Nephron progenitor cell (in vitro differentiated cells): ENCODE measurements at places on chromosomes 7 and 10.

DNA sequence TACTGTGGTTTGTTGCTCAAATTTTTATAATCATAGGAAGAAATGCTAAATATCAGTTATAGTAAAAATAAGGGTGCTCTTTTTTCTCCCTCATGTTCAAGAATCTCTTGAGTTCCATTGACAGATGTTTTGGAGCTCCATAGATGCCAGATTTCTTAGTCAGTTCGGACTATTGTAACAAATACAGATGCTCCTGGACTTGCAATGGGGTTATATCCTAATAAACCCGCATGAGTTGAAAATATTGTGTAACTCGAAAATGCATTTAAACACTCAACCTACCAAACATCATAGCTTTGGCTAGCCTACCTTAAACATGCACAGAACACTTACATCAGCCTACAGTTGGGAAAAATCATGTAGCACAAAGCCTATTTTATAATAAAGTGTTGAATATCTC is 100.7 kb upstream of the CSTF2T start:
- no peak for DNase-seq

GRCh38 chr10:70970830-70971229 is 82.5 kb upstream of the PCBD1 start:
- DNase-seq: no peak

DNA sequence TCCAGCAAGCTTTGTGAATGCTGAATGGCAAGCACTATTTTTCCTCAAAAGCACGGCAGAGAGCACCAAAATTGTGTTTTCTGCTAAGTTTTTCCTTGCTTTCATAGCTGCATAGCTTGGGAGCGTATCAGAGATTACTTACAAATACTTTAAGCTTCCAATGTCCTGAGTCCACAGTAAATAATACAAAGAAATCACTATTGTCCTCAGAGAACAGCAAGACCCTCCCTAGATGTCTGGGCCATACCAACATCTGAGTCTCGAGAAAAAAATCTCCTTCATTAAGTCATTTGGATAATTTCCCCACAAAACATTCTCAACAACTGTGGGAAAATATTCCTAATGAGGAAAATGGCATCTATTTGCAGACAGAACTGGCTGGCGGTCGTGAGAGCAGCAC is 41.7 kb downstream of the SGMS1 start:
- DNase-seq: no peak

- no peak for DNase-seq
Measured at GRCh38 chr7:26510231-26510957, 218.7 kb downstream of the SNX10 start.

DNA sequence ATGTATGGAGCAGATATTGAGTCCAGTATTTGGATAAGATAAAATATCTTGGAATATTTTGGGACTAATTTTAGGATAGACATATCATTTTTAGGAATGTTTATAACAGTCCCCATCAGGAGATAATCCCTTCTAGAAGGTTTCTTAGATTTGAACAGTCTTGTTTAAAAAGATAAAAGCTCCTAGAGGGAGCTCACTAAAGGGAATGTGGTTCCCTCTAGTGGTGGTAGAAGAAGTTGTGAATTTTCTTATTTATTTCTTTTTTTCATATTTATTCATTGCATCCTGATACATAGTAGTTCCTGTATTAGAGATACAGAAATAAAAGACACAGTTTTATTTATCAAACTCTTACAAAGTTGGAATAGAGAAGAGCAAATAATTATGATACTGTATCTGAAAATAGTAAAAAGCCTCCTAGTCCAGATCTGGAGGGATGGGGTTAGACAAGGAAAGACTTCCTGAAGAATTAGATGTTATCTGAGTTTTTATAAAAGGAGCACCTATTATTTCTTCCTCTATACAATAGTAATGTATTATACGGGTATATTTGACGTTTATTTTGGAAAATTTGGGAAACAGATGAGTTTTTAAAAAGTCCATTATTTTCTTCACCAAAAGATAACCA is 24.5 kb upstream of the KLF14 start:
- DNase-seq: no peak

DNA sequence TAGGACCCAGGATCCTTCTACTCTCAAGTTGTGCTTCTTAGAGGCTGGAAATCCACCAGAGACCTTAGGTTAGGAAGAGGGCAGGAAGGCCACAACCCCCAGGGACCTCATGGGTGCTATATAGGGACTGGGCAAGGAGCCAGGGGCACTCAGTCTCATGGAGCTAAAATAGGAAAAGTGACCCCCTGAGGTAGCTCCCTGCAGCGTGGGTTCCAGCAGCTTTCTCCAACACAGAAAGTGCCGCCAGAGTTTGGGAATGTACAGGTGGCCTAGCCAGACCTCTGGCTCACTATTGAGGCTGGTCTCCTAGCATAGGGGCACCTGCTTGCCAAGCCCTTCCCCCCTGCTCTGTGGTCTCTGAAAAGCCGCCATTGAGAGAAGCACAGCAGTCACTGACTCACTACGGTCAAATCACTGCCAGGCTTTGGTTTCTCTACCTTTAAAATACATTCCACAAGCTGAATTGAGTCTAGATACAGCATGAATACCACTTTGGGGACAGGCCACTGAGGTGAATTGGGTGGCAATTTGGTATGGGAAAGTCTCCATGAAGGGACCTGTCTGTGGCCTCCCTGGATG is 333.2 kb upstream of the PODXL start:
- DNase-seq: no peak

DNA sequence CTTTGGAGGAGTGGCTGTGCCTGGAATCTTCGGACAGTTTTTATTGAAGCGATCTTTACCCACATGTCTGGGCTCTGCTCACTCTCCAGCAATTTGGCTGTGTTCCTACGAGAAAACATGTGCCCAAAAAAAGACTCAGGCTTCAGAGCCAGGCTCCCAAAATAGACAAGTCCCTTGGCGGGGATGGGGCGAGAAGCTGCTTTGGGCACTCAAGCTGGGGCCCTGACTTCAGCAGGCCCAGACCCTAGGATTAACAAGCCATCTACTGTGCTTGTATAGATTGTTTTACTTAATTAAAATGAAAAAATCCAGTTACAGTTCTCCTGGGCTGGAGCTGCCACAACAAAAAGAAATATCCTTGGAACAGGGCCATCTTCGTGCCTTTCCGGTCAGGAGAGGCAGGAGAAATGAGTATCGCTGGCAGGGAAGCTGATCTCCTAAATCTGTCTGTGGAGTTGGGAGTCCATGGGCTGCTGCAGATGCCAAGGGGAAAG is 51.4 kb upstream of the PDCD4 start:
- no peak for DNase-seq

DNA sequence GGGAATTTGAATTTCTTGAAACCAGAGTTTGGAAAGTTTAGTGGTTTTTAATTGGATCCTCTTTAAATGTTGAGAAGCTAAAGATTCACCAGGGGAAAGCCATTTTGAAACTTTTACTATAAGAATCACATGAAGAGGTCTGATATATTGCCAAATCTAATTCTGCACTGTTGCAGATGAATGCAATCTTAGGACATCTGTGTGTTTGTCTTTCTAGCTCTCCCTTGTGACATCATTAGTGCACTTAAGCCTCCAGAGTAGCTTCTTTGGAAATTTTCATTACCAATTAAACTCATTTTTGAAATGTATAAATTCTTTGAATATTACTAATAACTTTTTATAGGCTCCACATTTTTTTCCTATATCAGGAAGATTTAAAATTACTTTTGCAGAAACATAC is 160.2 kb downstream of the BICC1 start:
- no peak for DNase-seq

- no peak for DNase-seq
Measured at GRCh38 chr10:130159192-130159794, 23.1 kb downstream of the GLRX3 start.

GRCh38 chr7:96418581-96418980 is 96.7 kb upstream of the SLC25A13 start:
- no peak for DNase-seq

DNA sequence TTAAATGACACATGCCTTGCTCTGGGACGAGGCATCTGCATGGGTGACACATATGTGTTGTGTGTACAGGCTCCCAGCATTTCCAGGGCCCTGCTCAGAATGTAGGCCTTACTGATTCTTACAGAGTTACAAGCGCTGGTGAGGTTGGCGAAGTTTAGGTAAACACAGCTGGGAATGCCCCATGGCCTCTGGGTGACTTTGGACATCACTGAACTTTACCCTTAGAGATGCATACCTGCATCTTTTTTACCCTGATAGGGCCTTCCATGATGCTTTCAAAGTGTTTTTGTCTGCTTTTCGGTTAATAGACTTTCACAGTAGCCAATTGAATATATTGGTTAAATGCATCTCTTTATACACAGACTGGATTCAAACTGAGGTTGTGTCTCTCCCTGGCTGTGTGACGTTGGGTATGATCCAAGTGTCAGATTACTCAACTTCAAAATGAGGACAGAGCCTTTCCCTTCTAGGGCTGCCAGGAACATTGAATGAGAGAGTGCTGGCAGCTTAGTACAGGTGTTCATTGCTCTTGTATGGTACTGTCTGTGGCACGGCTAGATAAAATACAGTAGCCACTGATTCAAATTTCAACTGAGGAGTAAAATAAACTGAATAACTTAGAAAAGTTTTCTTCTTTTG is 29.5 kb downstream of the EGFR start:
- no peak for DNase-seq

GRCh38 chr7:45863715-45864114 is 9.2 kb downstream of the CCDC201 start:
- DNase-seq: no peak
